ENCODE measurements at places on chromosomes 5 and 9.

DNA sequence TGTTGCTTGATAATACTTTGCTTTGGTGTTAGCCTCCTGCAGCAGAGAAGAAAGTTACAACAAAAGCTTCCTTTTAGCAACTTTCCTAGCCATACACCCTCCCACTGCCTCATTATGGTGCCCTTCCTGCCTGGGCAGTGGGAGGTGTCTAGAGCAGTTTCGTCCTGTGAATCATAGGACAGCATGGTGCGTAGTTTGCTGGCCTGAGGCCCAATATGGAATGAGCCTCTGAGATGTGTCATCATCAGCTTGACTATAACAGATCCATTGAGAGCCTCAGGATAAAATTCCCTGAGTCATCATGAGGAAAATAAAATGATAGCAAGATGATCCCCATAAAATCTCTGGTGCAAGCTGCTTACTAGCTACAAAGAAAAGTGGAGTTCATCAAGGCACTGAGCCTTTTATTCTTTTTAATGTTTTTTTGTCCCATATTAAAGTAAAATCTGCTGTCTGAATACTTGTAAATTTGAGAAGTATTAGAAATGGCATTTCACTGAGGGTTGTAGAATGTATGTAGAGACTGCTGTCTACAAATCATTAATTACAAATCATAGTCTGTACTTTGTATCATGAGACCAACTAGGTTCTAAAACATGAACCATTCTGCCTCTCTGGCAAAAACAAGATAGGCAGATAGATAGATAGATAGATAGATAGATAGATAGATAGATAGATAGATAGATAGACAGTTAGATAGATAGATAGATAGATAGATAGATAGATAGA lies 303.0 kb upstream of the PDE4D start:
- DNase-seq, result no peak

- DNase-seq, result peak; percentile 96
These were observed at the start of gene GPR107 for GRCh38 chr9:130053504-130054324. Gene GPR107 (plus strand): TSS chr9:130053906. CDS start chr9:130053933, 27 bp downstream.

DNA sequence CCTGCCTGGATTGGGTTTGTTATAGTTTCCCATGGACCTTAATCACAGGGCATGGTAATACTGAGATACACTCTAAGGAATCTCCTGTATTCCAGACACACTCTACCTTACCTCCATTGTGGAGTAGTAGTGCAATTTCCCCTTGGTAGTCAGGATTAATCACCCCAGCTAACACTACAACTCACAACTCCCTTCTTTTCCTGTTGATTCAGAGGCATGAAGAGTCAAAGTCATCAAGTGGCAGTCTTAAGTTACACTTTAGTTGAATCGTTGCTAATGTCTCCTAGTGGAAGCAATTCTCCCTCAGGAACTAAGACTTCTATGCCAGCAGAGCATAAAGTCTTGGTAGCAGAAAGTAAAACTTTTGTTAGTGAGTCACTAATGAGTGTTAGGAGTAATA lies 122.7 kb upstream of the APC start:
- DNase-seq, result no peak

- no peak for DNase-seq
These were observed 273.1 kb upstream of the IRX2 start for GRCh38 chr5:3024554-3024953.

DNA sequence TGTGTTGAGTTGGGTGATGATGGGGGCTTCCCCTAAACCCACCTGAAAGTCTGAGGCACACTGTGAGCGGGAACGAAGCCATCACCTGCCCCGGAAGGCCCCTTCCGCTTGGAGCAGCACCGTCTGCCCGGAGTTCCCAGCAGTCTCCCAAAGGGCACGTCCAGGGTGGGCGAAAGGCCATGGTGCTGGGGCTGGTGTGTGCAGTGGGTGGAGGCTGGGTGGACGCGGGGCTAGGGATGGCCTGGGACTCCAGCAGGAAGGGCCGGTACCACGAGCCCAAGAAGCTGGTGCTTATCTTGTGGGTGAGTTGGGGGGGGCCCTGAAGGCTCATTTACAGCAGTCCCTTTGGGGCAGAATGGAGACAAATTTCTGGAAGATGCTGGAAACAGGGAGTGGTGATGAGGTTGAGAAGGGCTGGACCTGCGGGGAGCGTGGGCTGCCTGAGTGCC lies 4.6 kb downstream of the FLT4 start:
- DNase-seq, result peak; percentile 3

DNA sequence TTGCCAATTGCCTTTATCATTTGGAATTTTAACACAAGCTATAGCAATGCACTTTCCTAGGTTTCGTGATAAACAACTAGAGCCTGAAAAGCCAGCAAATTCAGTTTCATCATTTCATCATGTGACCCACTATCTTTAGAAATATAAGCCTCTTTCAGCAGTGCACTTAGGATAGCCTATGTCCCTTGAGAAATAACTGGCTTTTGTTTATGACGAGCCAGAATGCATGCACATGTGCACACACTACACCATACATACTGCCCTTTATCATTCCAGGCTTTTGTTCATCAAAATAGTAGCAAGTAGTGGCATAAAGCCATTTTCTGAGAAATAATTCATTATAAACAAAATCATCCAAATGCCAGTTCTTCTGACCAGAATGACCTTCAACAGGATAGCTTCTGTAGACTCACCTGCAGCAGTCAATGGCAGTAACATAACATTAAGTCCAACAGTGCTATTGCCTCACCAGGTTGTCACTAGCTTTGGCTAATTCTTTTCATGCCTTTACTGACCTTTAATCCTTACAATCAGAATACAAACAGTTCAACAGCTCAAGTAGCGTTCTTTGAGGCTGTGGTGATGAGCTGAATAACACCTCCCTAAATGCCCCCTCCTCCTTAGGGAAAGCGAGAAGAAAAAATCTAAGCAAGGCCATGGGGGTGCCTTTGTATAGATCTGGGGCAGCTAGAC lies 132.3 kb upstream of the SMARCA2 start:
- no peak for DNase-seq

- DNase-seq, result no peak
These were observed 7.4 kb downstream of the GRAMD2B start for GRCh38 chr5:126430631-126431030.

GRCh38 chr5:41637424-41637823 lies 127.0 kb upstream of the PLCXD3 start:
- peak; percentile 7 for DNase-seq

- no peak for DNase-seq
These were observed 261.6 kb downstream of the BNC2 start for GRCh38 chr9:16608906-16609305.

DNA sequence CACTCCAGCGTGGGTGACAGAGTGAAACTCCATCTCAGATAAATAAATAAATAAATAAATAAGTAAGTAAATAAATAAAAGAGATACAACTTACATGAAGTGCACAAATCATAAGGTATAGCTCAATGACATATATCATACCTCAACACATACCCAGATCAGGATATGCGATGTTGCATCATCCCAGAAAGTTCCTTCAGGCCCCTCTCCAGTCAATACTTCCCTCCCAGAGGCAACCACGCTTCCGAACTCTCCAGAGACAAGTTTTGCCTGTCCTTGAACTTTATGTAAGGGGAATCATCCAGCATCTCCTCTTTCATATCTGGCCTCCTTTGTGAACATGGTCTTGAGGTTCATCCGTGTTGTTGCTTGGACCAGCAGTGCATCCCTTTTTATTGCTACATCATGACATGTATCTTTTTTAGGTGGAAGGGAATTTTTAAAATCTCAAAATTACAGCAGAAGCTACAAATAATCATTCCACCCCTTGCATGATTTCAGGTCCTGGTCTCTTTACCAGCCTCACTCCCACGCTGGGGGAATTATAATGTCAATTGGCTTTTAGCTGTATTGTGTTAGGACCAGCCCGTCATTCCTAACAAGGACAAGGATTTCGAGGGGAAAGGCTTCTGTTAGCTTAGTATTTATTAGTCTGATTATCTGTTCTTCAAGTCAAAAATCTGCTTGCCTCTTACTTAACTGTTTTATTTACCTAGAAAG lies 32.9 kb upstream of the AOPEP start:
- no peak for DNase-seq

GRCh38 chr5:172687940-172688339 lies 46.9 kb downstream of the NEURL1B start:
- DNase-seq, result no peak

GRCh38 chr9:109561137-109561536 lies 63.0 kb upstream of the PTPN3 start:
- no peak for DNase-seq

GRCh38 chr9:70772601-70773000 lies 348.8 kb downstream of the TRPM3 start:
- no peak for DNase-seq

DNA sequence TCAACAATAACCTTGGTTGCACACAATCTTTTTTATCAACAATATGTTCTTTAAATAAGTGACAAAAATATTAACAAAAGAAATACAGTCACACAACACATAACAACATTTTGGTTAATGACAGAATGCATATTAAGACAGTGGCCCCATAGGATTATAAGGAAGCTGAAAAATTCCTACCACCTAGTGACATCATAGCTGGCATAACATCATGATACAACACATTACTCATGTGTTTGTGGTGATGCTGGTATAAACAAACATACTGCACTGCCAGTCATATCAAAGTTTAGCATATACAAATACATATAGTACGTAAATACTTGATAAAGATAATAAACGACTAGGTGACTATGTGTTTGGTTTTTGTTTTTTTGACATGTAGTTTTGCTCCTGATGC lies 344.8 kb upstream of the POU5F2 start:
- DNase-seq, result no peak

DNA sequence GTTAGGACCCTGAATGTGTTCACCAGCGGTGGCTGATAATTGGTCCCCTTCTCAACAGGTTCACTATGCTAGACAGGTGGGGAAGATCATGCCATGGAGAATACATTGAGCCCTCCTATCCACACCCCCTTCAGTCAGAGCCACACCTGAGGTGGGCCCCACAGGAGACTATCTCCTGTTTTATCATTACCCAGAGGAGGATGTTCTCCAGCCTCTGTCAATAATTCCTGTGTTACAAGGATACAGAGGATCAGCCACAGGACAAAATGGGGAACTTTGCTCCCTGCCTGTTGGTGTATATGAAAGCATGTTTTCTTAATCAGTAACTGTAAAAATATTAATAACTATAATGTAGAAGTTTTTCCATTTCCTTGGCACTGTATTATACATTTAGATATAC lies 25.9 kb downstream of the RAD1 start:
- DNase-seq, result no peak

- DNase-seq, result no peak
These were observed 14.8 kb downstream of the AKNA start for GRCh38 chr9:114372921-114373448.

GRCh38 chr9:123722378-123722777 lies 207.5 kb downstream of the DENND1A start:
- no peak for DNase-seq

GRCh38 chr5:151318850-151319732 lies 15.5 kb upstream of the SLC36A3 start:
- peak; percentile 36 for DNase-seq

DNA sequence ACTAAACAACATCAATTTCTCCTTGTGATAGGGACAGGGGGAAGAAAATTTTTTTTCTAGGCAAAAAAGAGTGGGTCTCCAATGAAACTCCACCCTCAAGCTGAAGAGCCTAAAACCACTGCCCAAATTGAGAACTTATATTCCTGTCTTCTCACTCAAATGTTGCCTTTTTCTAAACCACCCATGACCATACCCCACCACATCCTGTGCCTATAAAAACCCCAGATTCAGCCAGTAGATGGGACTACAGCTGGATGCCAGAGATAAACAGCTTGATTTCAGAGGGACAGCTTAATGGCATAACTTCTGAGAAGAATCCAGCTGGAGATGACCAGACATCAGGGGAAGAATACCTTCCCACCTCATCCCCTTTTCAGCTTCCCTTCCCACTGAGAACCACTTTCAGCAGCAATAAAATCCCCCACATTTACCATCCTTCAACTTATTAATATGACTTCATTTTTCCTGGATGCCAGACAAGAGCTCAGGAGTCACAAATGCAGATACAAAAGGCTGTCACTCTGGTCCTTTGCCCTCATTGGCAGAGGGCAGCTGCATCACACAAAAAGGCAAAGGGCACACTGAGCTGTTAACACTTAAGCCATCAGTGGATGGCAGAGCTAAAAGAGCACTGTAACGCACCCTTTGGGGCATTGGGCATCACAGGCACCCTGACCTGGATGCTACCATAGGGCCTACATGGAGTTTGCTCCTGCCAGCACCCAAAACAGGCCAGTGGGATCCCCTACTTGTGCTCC lies 972.5 kb upstream of the CTNND2 start:
- no peak for DNase-seq

- DNase-seq, result peak; percentile 76
These were observed 8.3 kb upstream of the ENC1 start for GRCh38 chr5:74648835-74649293.

- no peak for DNase-seq
These were observed 393.5 kb downstream of the PDE4D start for GRCh38 chr5:59500014-59500413.

DNA sequence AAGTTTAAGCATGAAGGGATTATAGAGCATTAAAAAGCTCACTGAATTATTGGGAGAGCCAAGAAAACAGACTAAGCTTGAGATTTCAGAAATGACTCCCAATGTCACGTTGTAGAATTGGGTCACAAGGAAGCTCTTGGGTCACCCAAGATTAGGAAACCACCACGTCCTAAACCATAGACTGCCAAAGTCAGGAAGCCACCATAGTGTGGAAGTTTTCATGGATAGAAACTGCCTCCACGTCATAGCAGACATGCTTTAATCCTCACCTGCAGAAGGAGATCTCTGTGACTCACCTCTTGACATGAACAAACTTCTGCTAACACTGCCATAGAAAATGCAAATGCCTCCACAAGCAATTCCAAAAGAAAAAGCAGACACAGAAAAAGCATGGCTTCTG lies 106.3 kb downstream of the SLC1A3 start:
- DNase-seq, result no peak

DNA sequence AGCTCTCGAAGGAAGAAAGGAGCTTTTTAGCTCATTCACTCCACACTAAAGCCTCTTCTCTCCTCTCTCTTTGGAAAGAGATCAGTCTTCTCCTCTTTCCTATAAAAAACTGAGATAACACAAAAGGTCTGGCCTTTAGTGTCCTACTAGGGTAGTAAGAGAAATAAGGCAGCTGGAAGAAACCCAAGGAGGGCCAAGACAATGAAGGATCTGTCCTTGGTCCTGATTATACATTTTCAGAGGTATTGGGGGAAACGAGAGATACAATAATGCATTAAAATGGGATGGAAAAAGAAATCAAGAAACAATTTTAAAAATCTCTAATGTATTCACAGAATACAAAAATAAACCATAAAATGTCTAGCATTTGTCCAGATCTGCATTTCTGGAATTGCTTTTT lies 184.0 kb downstream of the SLF1 start:
- DNase-seq, result peak; percentile 40

DNA sequence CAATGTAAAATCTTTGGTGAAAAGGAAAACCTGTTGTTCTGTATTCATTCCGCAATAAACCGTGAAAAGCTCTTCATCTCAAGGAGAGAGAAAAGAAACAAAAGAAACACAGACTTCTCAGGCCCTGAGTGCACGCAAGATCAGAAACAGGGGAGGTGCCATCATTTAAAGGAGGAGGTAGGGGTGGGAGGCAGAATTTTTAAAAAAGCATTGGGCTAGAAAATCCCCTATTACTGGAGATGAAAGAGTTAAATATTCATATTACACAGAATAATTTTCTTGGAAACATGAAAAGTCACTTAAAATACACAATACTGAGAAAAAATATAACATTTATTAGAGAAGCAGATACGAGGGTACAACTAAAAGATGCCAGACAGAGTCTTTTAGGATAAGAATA lies 56.3 kb downstream of the USP20 start:
- DNase-seq, result no peak

Data from iPS-NIHi11 (cell line).